ENCODE measurements at places on chromosomes 7 and 10.

DNA sequence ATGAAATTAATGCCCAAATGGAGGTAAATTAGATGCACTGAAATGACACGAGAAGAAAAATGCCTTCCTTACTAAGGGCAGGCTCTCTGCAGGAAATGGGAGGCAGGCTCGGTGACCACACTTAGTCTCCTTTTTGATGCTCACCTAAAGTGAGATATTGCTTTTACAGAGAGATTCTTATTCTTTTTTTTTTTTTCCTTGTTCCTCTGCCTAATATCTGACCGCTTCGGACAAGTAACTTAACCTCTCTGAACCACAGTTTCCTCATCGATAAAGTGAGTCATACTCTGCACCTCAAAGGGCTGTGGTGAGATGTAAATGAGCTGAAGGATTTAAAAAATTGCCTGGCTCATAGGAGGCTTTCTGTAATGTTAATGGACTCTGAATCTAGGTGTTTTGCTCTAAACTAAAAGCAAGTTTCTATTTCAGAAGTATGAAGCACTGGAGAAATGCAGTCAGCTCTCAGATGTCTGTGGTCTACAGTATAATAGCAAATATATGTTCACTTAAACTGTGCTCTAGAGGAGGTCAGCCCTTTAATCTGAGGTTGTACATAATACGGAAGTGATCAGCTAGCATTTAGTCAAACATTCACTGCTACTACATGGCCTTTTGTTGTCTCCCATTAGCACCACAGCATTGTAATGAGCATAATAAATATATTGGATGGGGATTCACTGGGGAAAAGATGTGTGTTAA lies 23.2 kb downstream of the NKX2-3 start:
- no peak for DNase-seq

DNA sequence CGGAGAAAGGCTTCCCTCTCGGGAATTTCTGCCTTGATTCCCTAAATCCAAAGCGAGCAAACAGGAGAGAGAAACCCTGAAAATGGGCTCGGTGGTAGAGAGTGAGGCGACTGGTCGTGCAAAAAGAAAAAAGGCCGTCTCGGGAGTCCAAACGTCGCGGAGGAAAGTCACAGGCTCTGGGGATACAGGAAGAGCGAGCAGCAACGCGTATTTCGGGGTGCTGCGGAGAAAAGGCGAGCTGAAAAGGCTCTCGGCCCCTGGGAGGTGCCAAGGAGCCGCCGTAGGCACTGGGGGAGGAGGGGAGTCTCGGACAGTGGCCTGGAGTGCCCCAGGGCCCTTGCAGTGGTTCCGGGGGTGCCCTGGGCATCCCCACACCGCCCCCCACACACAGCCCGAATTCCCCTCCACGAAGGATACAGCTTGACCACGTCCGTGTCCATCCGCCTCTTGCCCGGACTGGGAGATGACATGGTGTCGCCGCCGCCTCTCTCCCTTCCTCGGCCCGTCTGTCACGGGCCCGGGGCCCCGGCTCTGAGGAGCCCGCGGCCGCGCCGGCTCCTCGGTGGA lies 591 bp downstream of the UBE2H start:
- DNase-seq = peak; percentile 8

- no peak for DNase-seq
These were observed 79.6 kb upstream of the SORCS1 start for GRCh38 chr10:107244122-107244521.

GRCh38 chr7:6725003-6725402 lies 18.3 kb upstream of the ZNF12 start:
- no peak for DNase-seq

DNA sequence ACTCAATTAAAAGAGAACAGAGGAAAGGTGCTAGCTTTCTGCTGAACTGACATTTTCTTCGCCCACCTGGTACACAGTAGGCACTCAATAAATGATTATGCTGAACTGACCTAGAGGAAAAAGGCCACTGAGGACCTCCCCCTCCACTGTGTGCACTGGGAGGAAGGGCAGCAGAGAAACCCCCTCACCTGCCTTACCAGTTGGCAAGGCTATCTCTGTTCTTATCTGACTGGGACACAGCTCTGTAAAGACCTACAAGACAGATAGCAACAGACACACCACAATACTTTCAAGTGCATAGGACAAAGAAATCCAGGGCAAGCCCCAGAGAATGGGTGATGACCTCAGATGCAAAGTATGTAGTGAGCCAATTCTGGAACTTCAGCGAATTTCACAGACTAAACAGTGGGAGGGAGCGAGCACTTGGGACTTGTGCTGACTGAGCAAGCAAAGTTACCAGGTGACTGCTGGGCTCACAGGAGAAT lies 30.4 kb downstream of the PDLIM1 start:
- DNase-seq = no peak

DNA sequence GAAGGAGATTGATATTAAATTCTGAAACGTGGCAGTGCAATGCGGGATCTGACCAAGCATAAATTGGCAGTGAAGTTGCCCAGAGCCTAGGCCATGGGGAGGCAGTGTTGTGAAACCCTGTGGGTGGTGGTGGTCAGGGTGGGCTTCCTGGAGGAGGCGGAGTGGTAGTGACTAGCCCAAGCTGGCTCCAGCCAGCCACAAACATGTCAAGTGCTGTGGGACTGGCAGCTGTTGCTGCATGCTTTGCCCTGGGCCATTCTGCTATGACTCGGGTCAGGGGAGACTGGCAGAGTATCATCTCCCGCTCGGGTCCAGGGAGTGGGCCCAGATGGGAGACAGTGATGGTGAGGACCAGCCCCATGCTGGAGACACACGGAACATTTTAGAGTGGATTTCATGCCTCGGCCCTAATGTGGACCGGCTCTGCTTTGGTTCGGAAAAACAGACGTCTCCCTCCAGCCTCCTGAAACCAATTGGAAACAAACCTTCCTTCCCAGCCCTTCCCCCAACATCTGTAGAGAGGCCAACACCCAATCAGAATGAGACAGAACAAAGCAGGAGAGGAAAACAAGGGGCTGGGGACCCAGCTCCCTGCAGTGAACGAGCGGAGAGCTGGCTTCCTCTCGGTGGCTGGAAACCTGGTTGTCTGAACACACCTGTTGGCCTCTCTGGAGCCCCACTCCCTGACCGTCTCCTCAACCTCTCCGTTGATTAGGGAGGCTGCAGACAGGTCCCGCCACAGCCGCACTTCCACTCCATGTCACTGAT lies 58.2 kb downstream of the TMEM270 start:
- DNase-seq = no peak

- no peak for DNase-seq
These were observed 179.7 kb downstream of the HGF start for GRCh38 chr7:81590131-81590530.

DNA sequence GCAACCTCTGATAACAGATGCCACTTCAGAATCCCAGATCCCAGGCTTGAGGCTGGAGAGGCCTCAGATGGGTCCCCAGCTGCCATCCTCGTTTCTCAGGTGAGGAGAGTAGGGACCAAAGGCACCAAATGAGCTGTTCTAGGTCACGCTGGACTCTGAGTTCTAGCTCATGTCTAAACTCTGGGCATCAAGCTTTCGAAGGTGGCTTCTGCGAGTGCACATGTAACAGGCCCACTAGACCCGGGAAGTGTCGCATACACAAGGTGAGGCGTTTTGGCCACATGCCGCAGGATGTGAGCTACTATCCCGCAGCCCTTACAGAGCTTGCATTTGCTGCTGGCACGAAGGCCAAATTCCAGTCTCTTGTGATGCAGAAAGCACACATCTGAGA lies 355.1 kb upstream of the SHH start:
- DNase-seq = no peak

GRCh38 chr10:15879058-15879457 lies 18.8 kb upstream of the MINDY3 start:
- DNase-seq = no peak

DNA sequence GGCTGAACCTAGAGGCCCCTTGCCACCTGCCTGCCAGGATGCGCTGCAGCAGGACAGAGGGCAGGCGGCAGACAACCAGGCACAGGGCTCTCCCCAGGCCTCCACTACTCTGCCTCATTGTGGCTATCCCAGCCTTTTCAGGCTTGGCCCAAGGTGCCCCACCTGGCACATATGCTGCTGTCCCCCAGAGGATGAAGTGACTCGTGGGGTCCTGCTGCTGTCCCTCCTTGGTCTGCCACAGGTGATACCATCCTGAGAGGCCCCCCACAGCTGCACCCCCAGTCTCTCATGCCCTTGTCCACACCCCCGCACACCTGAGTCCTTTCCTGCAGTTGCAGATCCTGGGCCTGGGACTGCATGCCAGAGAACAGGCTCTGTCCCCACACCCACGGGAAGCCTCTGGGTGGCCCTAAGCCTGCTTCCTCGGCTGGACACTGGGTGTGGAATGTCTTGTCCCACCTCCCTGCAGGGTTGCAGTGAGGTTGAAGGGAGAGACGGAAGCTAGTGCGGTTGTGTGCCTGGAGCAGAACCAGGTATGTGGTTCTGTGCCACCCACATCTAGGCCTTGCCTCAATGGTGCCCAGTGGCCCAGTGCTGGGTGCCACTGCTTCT lies 55.3 kb downstream of the RASGEF1A start:
- no peak for DNase-seq

- DNase-seq = peak; percentile 33
These were observed 10.3 kb downstream of the HUS1 start for GRCh38 chr7:47968847-47969774.

- DNase-seq = no peak
These were observed 264.5 kb downstream of the PLXNA4 start for GRCh38 chr7:132311733-132312132.

DNA sequence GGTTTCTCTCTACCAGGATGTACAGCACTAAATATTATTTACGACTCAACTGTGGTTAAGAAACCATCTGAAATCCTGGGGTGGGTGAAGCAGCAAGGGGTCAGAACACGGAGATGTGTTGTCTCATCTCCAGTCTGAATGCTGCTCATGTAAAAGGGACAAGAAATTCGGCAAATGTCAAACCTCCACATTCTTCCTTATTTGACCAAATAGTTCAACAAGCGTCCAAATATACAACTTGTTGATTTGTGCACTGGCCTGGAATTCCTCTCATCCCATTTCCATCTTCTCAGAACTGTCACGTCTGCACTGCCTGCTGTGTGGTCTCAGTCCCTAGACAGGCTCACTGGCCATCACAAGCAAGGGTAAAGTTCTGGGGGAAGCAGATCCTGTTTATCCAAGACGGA lies 520.0 kb downstream of the PARD3 start:
- DNase-seq = no peak

DNA sequence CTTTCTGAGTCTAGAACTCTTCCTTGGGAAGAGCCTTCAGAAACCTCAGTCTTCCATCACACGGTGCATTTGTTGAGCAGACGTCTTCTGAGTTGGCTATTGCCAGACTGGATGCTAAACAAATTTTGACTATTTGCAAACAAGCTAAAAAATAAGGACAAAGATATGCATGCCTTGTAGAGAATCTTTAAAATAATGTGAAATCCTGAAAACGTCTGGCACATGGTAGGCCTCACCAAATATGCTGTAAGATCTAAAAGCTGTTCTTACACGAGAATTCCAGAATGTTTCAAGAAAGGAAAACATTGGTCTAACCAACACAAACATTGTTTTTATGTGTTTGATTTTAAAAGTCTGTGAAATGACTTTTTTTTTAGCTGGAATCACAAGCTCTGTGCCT lies 11.3 kb downstream of the ZNF467 start:
- DNase-seq = no peak

- no peak for DNase-seq
These were observed 54.7 kb downstream of the ANK3 start for GRCh38 chr10:60334991-60335390.

- DNase-seq = no peak
These were observed 177.6 kb downstream of the DIP2C start for GRCh38 chr10:511849-512191.

DNA sequence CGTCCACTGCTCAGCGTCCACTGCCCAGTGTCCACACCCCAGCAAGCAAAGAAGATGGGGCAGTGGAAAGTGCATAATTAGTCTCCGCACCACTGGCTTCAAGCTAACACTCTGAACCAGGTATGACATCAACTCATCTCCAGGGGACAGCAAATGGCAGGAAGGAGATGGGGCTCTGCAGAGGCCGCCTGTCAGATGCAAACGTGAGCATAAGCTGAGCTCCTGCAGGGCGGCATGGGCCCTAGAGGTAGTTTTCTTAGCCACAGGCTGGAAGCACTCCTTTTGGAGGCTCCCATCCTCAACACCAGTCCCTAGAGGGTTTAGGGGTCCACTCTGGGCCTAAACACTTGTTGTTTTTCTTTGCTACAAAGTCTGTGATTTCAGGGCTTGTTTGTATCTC lies 335.8 kb upstream of the MKI67 start:
- no peak for DNase-seq

- DNase-seq = no peak
These were observed 303.1 kb downstream of the ADARB2 start for GRCh38 chr10:1434202-1434601.

DNA sequence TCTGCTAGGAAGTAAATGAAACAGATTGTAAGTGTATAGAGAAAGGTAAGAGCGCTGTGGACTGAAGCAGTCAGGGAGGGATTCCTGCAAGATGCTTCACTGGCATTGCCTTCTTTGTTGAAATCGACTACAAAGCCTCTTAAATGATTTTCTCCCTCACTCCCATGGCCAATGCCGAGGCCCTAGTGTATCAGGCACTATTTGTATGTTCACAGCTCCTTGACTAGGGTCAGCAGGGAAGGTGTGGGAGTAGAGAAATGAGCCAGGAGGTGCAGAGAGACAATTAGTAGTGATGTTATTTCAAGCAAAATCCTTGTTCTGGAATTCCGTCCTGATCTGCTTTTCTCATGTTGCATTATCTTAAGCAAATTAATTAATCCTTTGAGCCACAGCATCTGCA lies 22.9 kb upstream of the DUSP5 start:
- DNase-seq = no peak
